Right cardiac atrium (tissue), 5 donors: ENCODE measurements at places on chromosomes 11 and 22.
A peak's percentile ranks its signal among the peaks of the same experiment; 100 is the strongest.

DNA sequence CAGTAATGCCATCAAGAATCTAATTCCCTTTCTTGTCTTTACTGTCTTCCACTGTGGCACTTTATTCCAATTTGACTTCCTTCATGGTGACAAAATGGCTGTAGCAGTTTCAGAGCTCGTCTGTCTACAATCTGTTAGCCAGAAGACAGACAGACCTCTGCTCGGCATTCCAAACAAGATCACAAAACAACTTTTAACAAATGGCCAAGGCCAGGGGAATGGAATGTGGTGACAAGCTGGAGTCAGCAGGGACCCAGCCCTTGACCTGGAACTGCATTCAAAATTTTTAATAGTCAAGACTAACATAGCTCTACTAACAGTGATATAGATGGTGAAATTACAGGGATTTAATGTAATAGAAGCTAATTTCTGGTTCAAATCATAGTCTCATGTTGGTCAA lies 637.2 kb downstream of the ETS1 start:
- DNase-seq = no peak

GRCh38 chr11:69307871-69308431 lies 14.0 kb downstream of the MYEOV start:
- DNase-seq = no peak

GRCh38 chr22:38464992-38465672 lies 2.8 kb upstream of the KDELR3 start:
- DNase-seq = peak; percentile 7

DNA sequence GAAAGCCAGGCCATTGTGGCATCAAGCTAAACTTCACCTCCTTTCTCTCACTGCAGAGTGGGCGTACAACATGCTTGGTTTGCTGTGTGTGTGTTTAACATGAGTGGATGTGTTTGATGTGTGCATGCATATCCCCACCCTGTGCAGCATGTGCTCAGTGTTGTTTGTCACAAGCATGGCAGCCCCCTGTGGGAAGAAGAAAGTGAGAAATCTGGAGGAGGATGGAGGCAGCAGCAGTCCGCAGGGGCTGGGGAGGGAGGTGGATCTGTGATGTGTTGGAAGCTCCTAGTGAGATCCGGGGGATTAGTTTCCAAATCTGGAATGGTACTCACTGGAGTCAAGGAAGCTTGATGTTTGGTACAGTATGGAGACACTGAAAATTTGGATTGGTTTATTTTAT lies 24.1 kb upstream of the CCDC134 start:
- no peak for DNase-seq

DNA sequence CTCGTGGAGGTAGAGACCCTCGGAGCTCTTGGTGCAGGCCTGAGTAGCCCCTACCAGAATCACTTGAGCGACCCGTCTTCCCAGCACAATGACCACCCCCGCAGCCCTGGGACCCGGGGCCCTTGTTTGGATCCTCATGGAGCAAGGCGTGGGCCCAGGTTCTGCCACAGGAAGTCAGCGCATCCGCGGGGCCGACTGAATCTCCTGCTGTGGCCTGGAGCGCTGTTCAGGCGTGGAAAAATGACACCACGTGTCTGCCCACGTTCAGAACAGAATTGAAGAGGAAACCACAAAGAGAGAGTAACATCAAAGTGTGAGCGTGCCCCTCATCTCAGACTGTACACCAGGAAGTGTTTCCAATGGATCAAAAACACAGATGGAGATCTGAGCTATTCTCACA lies 1479.2 kb downstream of the TBC1D22A start:
- no peak for DNase-seq

- DNase-seq = no peak
These were observed 130.5 kb downstream of the GRIA4 start for GRCh38 chr11:105740164-105740903.

DNA sequence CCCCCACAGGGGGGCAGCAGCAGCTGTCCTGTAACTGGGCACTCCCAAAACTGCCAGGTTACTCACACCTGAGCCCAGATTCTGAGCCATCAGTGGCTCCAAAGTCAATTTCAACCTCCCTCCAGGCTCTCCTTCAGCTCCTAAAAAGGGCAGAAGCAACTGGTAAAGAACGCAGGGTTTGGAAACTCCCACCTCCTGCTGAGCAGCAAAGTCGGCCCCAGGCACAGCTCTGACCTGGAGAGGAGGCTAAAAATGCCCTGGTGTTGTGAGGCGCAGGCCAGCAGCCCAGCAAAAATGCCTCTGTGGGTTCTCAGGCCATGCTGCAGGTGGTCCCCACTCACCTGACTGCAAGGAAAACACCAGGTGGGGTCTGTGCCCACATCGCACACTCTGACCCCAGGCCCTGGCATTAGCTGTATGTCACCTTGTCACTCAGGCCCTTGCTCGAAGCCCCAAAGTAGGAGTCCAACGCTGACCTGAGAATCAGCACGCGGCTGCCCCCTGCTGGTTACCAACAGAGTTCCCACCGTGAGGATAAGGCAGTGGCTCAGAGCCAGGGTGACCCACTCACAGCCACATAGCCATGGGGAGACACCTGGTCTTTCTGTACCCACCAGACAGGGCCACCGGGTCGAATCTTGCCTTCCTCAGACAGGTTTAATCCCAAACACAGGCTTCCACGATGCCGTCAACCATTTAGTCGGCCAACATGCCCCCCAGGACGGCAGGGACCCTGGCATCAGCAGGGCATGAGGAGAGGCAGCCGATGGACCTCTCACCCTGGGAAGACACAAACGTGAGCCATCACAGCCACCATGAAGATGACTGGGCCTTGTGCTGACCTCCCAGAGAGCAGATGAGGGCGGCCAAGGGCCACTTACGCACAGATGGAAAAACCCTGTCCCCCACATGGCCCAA lies 11.1 kb downstream of the POLR3H start:
- DNase-seq = peak; percentile 83

- no peak for DNase-seq
These were observed 47.3 kb upstream of the SYN3 start for GRCh38 chr22:33105501-33105911.

DNA sequence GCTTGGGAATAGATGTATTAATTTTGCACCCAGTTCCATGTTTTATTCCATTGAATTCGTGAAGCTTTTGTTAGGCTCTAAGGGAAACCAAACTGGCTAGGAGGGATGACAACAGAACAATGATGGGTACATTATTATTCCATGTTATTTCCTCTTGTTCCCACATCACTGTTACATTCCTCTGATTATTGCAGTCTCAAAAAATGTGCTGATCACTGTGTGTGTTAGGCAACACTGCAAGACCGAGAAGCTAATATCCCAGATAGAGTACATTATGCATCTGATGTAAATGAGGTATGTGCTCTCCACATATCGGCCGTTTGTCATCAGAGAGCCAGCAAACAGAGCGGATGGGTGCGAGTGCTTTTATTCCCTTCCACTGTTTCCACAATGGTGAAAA lies 327.9 kb downstream of the SOX6 start:
- peak; percentile 14 for DNase-seq

DNA sequence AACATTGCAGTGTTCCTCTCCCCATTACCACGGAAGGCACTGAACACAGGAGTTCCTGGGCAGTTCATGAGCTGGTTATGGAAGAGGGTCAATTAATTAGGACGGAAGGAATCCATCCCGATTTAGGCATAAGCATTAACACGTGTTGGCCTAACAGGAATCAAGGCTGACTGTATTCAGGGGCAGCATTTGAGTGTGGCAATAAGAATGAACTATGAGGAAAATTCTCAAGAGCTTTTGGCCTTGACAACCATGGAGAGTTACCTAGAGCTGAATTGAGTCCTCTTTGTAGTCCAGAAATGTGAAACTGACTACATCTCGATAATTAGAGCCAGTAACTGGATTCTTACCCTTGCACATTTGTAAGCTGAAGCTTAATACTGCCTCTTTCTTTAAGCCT lies 82.4 kb upstream of the CRTAM start:
- no peak for DNase-seq
